ENCODE measurements at places on chromosomes 13 and 19.

GRCh38 chr19:54164369-54165068, 5.0 kb upstream of the LENG1 start:
- DNase-seq = peak; percentile 44

DNA sequence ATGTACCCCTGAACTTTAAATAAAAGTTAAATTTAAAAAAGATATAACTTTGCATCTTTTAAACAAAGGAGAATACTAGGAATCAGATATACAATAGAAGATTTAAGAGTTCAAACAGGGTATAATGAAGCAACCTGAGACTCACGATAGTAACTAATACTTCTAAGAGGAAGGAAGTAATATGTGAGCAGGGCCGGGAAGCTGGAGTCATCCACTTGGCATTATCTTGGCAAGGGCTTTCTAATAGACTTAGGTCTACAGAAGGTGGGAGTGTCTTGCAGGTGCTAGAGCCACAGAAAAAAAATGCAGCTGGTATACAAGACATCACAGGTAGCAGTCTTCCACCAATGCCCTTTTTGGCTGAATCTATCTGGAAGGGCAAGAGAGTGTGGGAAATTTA, 231.9 kb downstream of the KCTD12 start:
- DNase-seq = no peak

GRCh38 chr13:32001154-32001768, 30.3 kb upstream of the FRY start:
- peak; percentile 80 for DNase-seq

DNA sequence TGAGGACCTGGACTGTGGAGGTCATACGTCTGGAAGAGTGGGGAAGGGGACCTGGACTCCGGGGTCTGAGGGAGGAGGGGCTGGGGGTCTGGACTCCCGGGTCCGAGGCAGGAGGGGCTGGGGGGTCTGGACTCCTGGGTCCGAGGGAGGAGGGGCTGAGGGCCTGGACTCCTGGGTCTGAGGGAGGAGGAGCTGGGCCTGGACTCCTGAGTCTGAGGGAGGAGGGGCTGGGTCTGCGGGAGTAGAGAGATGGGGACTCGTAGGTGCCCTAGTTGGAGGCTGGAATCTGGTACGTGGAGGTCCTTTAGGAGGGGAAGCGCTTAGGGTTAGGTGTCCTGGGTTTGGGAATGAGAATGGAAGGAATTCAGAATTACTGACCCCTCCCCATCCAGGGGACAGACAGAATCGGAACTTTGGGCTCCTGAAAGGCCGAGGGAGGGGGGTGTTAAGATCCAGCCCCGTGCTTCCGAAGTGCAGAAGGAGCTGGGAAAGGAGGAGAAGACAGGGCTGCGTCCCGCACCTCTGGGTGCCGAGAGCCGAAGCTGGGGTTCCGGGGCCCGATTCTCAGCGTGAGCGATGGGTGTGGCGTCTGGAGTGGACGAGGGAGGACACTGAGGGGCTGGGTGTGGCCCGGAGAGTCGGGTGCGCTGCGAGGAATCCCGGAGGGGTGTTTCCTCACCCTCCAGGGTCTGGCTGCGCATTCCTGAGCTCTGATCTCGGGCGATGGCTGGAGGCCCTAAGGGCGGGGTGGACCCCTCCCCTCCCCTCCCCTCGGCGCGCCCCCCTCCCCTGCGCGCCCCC, 608 bp downstream of the MYADM start:
- DNase-seq = peak; percentile 70

DNA sequence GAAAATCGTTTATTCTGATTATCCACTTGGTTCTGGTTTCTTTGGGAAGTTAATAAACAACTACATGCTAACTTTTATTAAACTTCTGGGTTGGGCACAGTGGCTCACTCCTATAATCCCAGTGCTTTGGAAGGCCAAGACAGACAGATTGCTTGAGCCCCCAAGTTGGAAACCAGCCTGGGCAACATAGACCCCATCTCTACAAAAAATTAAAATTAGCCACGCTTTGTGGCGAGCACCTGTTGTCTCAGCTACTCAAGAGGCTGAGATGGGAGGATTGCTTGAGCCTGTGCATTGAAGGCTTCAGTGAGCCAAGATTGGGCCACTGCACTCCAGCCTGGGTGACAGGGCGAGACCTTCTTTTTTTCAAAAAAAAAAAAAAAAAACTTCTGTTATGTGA, 21.7 kb downstream of the GPR180 start:
- DNase-seq = no peak

DNA sequence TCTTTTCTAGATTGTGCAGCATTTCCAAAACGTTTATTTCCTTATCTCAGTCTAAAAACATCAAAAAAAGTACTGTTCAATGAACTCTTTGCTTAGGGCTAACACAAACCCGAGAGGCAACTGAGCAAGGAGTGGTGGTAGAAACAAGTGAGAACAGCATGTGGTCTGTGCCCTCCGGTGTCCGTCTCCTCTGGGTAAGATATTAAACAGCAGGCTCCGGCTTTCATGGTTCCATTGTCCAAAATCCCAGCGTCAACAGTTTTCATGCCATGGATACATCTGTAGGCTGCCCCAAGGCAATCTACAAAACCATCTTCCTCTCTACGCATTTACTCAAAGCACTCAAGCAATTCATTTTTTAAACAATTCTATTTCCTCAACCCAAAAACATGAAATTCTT, 22.8 kb downstream of the DCLK1 start:
- DNase-seq = no peak

- no peak for DNase-seq
Observed at GRCh38 chr13:97353927-97354675, 79.9 kb upstream of the RAP2A start.

DNA sequence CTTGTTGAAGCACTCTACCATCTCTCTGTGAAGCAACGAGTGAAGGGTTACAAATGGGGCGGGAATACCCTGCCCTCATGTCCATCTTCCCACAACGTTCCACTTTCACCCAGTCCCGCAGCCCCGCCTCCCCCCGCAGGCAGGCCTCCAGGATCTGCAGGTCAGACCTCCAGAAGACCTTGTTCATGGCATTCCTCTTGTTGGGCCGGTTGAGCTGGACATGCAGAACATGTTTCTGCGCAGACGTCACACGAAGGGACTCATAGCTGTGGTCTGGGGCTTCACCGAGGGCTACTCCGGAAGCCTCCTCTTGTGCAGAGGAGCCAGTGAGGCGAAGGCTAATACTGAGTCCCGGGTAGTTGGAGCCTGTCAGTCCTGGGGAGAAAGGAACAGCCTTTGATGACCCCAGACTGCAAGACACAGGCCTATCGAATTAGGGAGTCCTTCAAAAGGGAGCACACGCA, 420 bp downstream of the ECH1 start:
- DNase-seq = peak; percentile 82

DNA sequence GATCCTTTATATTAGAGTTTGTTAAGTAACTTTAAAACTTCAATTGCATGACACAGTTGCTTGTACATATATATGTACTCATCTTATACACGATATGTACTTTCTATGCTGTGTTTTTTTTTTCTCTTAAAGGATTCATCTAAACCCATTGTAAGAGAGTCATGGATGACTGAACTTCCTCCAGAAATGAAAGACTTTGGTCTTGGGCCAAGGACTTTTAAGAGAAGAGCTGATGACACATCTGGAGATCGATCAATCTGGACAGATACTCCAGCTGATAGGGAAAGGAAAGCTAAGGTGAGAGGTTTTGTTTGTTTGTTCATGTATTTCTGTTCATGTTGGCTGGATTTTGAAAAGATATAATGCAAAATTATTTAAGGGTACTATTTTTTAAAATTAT, 26.0 kb downstream of the GPALPP1 start:
- no peak for DNase-seq

GRCh38 chr13:85277748-85278147, 521.5 kb downstream of the SLITRK6 start:
- DNase-seq = no peak

DNA sequence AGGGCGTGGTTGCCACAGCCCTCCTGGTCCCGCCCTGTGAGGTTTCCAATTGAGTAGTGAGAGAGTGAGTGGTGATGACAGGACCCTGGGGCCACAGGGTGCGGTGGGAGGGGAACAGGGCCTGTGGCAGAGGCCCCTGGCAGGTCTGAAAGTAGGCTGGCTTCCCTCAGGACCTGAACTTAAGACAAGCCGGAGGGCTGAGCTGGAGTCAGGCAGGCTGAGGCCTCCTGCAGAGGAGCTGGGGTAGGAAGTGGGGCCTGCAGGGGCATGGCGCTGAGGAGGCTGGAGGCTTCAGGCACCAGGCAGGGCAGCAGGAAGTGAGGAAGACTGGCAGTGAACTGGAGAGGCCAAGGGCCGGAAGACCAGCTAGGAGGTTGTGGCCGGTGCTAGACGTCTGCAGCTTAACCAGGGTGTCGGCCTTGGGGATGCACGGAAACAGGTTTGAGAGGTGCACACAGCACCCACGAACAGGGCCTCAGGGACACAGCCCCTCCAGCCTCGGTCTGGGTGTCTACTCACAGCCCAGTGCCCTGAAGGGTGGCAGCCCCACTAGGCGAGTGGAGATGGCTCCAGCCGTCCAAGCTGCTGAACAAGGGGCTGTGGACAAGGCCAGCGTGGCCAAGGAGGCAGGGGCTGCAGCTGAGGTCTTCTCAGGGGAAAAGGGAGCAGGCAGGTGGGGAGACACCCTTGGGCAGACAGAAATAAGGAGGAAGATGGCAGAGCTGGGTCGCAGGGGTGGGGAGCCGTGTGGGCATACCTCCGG, 17.8 kb downstream of the POP4 start:
- DNase-seq = no peak

DNA sequence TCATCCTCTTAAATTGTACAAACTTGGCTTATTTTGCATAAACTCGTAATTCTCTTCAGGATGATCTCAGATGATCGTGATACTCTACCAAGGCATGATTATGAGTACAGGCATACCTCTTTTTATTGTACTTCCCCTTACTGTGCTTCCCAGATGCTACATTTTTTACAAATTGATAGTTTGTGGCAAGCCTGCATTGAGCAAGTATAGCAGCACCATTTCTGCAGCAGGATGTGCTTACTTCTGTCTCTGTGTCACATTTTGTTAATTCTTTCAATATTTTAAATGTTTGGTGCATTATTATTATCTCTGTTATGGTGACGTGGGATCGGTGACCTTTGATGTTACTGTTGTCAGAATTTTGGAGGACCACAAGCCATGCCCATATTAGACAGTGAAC, 752.3 kb downstream of the PCDH9 start:
- no peak for DNase-seq

DNA sequence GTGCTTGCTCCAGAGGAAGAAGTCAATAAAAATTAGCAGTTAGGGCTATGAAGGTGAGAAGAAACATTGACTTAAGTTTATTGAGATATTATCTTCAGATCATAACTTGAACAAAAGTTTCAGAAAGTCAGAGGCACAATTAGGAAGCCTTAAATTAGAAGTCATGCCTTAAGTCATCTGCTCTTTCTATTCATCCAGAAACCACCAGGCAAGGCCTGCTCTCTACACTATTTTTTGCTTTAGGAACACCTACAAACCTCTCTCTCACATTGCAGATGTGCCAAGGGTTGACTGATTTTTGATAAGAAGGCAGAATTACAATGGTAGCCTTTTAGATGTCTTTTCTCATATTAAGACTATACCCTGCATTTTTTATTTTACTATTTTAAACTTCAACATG, 268.7 kb downstream of the SPRY2 start:
- DNase-seq = no peak

DNA sequence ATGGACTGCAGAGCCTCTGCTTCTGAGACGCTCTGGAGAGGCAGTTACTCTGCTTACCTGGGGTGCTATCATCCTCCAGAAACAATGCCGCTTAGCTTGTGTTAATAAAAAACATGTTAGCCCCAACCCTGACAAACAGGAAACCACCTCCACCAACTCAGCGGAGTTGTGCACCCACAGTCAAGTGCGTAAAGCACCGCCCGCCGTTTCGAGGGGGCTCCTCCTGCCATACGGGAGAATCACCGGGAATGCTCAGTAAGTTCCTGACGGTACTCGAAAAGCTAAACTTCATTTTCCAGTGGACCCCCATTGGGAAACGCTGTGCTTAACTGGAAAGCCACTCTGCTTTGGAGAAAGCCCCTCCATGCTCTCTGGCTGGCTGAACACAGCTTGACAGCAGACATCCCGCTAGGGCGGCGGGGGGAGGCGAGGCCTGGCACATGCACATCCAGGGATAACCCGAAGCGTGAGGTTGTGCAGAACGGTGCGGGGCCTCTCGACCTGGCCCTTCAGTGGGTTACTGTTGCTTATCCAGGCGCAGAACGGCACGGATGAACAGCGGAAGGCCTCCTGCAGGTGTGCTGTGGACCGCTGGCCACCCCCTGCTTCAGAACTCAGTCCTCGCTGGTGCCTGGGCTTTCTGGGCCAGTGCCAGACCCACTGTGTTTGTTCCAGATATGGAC, 17.1 kb downstream of the GAS6 start:
- no peak for DNase-seq

- DNase-seq = peak; percentile 14
Observed at GRCh38 chr13:82867284-82867683, 1015.0 kb downstream of the SLITRK1 start.

GRCh38 chr13:101627556-101627943, 175.1 kb downstream of the ITGBL1 start:
- peak; percentile 84 for DNase-seq

DNA sequence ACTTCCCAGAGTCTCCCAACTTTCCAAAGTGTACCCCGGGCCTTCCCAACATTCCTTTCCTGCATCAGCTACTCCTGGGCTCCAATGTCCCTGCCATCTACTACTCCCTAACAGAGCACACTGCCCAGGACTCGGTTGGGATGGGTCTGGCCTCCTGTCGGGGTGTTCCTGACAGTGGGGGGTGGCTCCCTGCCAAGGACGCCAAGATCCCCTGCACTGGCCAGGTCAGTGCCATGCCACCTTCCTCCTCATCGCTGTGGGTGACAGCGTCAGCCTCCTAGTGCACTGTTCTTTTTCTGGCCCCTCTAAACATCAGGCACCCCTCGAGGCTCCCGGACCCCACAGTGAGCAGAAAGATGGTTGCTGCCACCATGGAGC, 13.8 kb downstream of the EPS15L1 start:
- no peak for DNase-seq

GRCh38 chr13:49246850-49247642, 679 bp upstream of the CDADC1 start:
- DNase-seq = peak; percentile 63

DNA sequence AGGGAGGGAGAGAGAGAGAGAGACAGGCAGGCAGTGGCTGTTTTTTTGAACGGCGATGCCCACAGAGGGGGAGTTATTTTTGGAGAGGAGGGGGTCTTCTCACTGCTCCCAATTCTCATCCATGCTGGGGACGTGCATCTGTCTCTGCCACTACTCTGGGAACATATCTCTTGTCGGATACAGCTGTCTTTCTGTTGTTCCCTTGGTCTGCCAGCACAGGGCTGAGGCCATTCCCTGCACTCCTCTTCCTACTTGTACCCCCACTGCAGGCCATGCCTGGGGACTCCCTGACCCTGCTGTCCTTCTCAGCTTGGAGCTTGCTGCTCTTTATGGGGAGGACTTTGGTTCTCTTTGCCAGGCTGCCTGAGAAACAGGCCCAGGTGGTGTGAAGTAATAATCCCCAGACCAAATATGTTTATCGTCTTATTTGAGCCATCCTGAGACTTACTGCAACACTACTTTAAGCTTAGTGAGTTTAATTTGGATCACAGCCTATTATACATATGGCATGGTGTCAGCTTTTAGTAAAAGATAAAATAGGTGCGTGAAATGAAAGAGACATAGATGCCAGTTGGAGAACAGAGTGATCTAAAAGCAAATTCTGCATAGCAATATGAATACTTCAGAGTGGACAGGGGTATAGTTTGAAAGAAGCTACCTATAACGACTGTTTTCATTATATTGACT, 19.1 kb downstream of the LRCH1 start:
- no peak for DNase-seq

GRCh38 chr13:66264971-66265370, 965.2 kb downstream of the PCDH9 start:
- DNase-seq = no peak

GRCh38 chr13:44685641-44686040, 109.5 kb upstream of the TSC22D1 start:
- no peak for DNase-seq
